MV-4-11 (cell line): ENCODE measurements at places on chromosomes 1 and 21.

- no peak for DNase-seq
Measured at GRCh38 chr1:61741711-61742619, at the start of gene PATJ. Gene PATJ (plus strand): TSS chr1:61742480. CDS start chr1:61762893, 20,413 bp downstream.

DNA sequence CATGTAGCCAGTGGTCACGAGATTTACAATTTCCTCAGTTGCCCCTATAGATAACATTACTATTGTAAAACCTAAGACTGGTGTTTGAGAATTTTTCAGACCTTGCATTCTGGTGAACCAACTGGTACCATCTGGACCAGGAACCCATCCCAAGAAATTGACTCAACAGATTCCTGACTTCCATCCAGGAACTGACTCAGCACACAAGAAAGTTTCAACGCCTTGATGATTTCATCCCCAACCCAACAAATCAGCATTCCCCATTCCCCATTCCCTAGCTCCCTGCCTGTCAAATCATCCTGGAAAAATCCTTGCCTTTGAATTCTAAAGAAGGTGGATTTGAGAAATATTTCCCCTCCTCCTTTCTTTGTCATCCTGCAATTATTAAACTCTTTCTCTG, 529.8 kb upstream of the PRMT6 start:
- DNase-seq = no peak

- DNase-seq = no peak
Measured at GRCh38 chr1:85427331-85427730, 37.6 kb downstream of the DDAH1 start.

DNA sequence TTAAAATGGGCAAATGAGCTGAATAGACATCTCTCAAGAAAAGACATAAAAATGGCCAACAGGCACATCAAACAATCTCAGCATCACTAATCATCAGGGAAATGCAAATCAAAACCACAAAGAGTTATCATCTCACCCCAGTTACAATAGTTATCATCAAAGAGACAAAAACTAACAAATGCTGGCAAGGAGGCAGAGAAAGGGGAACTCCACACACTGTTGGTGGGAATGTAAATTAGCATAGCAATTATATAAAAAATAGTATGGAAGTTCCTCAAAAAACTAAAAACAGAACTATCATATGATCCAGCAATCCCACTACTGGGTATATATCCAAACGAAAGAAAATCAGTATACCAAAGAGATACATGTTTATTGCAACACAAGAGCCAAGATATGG, 68.7 kb downstream of the DENND1B start:
- peak; percentile 14 for DNase-seq

DNA sequence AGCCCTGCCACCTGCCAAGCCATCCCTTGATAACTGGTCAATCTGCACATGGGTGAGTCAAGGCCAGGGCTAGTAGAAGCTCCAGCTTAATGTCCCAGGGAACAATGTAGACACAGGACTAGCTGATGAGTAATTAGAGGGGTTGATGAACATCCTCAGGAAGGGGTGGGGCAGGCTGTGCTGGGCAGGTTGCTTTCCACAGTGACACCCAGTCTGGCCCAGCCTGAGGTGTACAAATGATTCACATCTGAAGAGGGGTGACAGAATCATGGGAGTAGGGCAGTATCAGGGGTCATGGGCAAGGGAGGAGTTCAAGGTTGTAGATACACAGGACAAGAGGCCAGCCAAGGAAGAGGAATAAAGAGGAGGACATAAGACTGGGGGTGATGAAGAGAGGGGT, 4.3 kb downstream of the LPAR3 start:
- no peak for DNase-seq

GRCh38 chr1:209536843-209537242, 46.7 kb upstream of the CAMK1G start:
- DNase-seq = no peak
